HepG2 (cell line): ENCODE measurements at places on chromosomes 7 and 10.
A peak's percentile ranks its signal among the peaks of the same experiment; 100 is the strongest.

GRCh38 chr7:159155410-159155809 is 10.7 kb upstream of the VIPR2 start:
- H3K36me3 ChIP-seq = no peaks in the 10 kb centered on the region
- H3K27me3 ChIP-seq = peaks cover 49% of the 10 kb centered on the region; the same call in 2 of the 3 replicates
- H3K4me1 ChIP-seq = peaks cover 27% of the 10 kb centered on the region

GRCh38 chr10:75546004-75546403 is 114.6 kb downstream of the LRMDA start:
- H3K36me3 ChIP-seq = no peaks in the 10 kb centered on the region
- peaks cover 23% of the 10 kb centered on the region for H3K4me1 ChIP-seq
- no peak for DNase-seq
- H3K27me3 ChIP-seq = no peaks in the 10 kb centered on the region
- no peak overlapping the region for H3K27ac ChIP-seq
- H3K4me3 ChIP-seq = no peak overlapping the region

DNA sequence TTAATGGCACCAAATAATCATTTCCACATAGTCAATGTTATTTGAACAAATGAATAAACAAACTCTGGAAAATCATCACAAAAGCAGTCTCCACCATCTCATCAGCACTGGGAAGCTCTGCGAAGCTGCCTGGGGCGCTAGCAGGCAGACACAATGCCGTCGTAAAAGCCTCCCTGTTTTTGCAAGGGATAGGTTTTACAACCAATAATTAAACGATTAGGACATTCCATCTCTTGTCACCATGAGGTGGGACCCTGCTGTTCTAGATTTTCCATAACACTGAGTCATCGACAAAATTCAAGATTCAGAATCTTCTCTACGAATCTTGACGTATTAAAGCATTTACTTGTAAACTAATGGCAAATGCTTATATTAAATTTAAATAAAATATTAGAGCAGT is 172.8 kb upstream of the AKR1E2 start:
- no peak overlapping the region for H3K4me3 ChIP-seq
- 0 out of 2 replicates have a peak, but pooled peaks cover under 1% of the 10 kb centered on the region for H3K4me1 ChIP-seq
- no peak overlapping the region for H3K27ac ChIP-seq
- no peak for DNase-seq

DNA sequence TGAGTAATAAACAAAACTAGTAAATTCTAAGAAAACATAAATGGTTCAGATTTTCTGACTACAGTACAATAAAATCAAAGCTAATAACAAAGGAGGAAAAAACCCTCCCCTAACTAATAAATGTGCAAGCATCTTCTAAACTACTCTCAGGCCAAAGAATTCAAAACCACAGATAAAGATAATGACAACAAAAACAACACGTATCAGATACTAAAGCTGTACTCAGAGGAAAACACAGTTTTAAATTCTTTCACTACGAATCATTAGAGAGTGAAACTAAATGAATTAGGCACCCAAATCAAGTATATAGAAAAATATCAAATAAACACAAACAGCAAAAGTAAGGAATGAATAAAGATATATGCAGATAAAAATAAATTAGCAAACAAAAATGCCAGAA is 200.9 kb downstream of the TEX36 start:
- no peaks in the 10 kb centered on the region for H3K36me3 ChIP-seq
- H3K4me3 ChIP-seq = no peak overlapping the region
- DNase-seq = no peak
- no peaks in the 10 kb centered on the region; the same call in 1 of the 2 replicates for H3K27me3 ChIP-seq
- H3K4me1 ChIP-seq = no peaks in the 10 kb centered on the region

DNA sequence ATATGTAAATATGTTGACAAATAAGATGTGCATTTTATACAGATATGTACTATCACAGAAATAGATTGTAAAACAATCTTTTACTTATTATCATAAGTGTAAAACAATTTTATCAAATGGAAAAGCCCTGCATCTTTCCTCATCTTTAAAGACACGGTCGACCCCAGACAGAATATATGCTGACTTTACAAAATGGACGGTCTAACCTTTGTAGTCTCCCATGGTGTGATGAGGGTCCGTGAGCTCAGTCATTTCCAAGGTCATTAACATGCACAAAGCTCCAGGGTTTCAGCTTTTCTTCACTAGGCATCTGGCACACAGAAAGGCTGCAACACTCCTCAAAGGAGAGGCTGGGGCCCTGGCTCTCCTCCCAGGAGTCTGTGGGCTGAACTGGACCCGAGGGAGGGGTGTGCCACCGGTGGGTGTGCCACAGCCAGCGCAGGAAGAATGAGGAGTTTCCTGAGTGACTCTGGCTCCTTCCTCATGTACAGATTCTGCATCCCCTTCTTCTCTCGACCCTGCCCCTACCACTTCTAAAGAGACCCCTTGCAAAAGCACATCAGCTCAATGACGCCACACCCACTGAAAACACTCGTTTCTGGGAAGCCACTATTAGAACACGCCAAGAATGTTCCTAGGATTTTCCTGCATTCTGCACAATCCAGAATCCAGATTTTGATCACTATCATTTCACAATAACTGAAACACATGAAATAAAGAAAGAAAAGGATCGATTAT is 26.2 kb upstream of the ABLIM1 start:
- DNase-seq = peak; percentile 50
- no peaks in the 10 kb centered on the region for H3K27me3 ChIP-seq
- H3K27ac ChIP-seq = peak overlapping the region; percentile 69
- peak overlapping the region; percentile 57 for H3K4me3 ChIP-seq

- H3K4me3 ChIP-seq = no peak overlapping the region
- H3K27ac ChIP-seq = no peak overlapping the region
- H3K36me3 ChIP-seq = no peaks in the 10 kb centered on the region
- DNase-seq = no peak
These were observed 415.4 kb upstream of the AUTS2 start for GRCh38 chr7:69182596-69183467.

DNA sequence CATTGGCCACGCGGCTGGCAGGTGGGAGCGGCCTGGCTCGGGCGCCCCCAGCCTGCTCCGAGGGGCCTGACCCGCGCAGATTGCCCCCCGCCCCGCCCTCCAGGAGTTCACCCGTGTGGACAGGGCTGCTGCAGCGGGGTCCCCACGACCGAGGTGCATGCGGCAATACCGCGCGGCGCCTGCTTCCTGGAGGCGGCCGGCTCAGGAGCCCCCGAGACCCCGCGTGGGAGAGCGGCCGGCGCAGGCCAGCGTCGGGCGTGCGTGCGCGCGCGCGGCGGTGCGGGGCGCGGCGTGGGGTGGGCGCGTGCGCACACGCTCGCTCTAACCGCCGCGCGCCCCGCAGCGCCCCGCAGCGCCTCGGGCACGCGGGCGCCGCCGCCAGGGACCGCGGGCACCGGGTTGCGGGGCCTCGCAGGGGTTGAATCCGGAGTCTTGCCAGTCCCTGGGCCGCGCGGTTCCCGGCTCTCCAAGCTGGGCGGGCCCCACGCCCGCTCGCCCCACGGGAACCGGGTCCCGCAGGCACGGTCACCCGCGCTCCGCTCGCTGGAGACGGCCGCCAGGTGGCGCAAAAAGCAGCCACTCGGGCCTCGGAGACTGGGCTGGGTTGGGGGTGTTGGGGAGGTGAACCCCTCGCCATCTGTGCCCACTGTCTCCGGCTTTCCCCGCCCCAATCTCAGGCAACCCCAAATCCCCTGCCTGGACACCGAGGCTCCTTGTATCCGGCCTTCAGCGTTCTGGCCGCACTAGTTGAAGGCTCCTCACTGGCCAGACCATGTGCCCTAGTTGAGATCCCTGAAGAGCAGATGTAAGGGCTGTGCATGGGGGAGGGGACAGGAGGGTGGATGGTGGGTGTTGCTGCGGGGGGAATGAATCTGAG is 1.3 kb upstream of the ACHE start:
- H3K4me3 ChIP-seq = peak overlapping the region; percentile 26; the same call in 1 of the 2 replicates
- H3K27ac ChIP-seq = no peak overlapping the region
- H3K27me3 ChIP-seq = peaks cover 11% of the 10 kb centered on the region
- H3K4me1 ChIP-seq = peaks cover 28% of the 10 kb centered on the region

DNA sequence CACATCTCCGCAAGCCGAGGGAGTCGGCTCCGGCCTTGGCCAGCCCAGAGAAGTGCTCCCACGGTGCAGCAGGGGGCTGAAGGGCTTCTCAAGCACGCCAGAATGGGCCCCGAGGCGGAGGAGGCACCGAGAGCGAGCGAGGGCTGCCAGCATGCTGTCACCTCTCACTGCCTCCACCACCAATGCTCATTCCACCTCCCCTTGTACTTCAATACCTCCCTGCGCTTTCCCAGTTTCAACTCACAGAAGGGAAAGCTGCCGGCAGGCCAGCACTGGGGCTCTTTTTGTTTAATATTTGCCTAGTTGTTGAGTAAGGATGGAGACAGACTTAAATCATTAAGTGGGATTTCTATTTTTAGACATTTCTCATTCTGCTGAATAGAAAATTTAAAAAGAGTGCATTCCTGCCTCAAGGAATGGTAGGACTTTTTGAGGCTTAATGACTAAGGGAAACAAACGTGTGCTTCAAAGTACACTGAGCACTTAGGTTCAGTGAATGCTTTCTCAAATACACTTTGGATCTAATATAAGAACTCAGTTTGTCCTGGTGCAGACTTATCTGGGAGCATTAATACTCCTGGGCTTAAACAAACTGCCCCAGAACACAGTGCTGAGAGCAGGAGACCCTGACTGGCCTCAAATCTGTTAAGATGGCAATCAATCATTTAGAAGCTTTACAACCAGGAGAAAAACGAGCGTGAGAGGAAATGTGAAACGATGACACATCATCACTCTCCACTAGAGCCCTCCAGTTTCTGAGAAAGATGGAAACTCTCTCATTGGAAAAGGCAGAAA is 131.2 kb downstream of the RALA start:
- peaks cover 32% of the 10 kb centered on the region for H3K4me1 ChIP-seq
- no peak overlapping the region for H3K4me3 ChIP-seq
- H3K27me3 ChIP-seq = no peaks in the 10 kb centered on the region
- DNase-seq = no peak
- no peak overlapping the region for H3K27ac ChIP-seq
- H3K36me3 ChIP-seq = no peaks in the 10 kb centered on the region

GRCh38 chr10:91935886-91936285 is 12.3 kb downstream of the BTAF1 start:
- no peaks in the 10 kb centered on the region for H3K27me3 ChIP-seq

DNA sequence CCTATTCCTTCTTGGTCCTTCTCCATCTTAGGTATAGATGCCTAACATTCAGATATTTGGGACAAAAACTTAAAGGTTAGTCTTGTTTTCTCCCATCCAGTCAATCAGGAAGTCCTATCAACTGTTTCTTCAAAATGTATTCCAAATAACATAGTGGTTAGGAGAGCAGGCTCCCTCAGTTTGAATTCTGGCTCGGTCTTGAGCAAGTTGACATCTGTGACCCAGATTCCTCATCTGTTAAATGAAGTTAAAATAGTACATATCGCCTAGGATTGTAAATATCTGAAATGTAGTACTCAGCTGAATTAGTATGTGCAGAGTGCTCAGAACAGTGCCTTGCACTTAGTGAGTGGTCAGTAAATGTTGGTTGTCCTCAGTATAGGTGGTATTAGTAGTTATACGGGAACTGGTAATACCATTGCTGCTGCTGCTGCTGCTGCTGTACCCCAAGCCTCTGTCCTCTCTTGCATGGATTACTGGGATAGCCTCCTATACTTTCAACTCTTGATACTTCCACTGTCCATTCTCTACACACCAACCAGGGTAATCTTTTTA is 58.6 kb downstream of the RALA start:
- no peak overlapping the region for H3K27ac ChIP-seq
- H3K36me3 ChIP-seq = no peaks in the 10 kb centered on the region
- H3K4me1 ChIP-seq = no peaks in the 10 kb centered on the region

DNA sequence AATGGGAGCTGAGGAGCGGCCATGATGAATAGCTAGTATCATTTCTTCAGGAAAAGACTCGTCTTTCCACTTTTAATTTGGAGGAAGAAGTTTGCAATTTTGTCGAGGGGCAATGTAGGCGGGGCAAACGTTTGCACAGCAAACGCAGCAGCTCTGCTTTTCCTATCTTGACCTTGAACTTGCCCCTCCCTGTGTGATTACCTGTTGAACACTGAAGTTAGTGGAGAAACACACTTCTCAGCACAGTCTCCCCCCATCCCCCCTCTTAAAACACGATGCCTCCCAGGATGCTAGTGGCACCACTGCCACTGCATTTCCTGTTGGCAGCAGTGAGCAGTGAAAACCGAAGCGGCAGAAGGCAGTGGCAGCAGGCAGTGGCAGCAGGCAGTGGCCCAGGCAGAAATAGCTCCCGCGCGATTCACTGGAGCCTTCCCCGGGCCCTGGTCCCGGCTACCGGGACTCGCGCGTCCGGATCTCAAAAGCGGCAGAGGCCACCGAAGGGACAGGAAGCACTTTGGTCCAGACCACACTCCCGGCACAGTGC is at the start of gene EPDR1:
Gene EPDR1 (plus strand): TSS at position 336 of the 544 bp plus-strand sequence. CDS start 300 bp downstream, outside the sequence.
- peaks cover 7% of the 10 kb centered on the region; the same call in 1 of the 3 replicates for H3K36me3 ChIP-seq
- no peaks in the 10 kb centered on the region for H3K27me3 ChIP-seq
- DNase-seq = peak; percentile 74
- H3K4me1 ChIP-seq = peaks cover 68% of the 10 kb centered on the region

DNA sequence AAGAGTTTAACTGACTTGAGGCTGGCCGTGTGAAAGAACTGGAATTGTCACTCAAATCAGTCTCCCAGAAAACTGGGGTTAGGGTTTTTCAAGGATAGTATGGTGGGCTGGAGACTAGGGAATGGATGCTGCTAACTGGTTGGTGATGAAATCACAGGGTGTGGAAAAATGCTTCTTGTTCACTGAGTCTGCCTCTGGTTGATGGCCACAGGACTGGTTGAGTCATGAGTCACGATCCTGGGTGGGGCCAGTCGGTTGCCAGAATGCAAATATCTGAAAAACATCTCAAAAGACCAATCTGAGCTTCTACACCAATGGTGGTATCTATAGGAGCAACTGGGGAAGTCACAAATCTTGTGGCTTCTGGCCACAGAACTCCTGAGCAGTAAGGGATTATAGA is 16.3 kb upstream of the BAMBI start:
- no peaks in the 10 kb centered on the region for H3K36me3 ChIP-seq
- peaks cover 7% of the 10 kb centered on the region; the same call in 2 of the 3 replicates for H3K27me3 ChIP-seq
- DNase-seq = no peak
- peaks cover under 1% of the 10 kb centered on the region; the same call in 1 of the 2 replicates for H3K4me1 ChIP-seq
- H3K4me3 ChIP-seq = no peak overlapping the region

DNA sequence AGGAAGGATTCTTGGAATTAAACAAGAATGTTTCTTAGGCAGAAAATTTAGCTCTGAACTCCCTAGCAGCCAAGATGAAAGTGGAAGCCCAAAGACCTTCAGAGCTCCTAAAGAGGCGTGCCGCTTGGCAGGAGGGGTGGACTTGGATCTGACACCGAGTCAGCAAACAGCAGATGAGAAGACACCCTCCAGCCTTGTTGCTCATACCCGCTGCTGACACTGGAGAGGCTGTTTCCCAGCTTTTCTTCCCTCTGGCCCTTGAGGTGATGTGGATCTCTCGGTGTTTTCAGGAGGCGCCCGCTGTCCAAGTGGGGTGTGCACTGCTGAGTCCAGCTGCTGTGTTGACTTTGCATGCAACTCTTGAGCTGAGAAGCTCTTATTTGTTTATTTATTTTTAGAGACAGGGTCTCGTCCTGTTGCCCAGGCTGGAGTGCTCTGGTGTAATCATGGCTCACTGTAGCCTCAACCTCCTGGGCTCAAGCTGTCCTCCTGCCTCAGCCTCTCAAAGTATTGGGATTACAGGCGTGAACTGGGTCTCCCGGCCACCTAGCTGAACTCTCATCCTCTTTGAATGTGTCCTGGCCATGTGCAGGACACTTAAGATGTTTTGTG is 21.5 kb downstream of the SLC18A2 start:
- peaks cover 31% of the 10 kb centered on the region for H3K4me1 ChIP-seq
- H3K27ac ChIP-seq = no peak overlapping the region
- DNase-seq = peak; percentile 12
- peaks cover 33% of the 10 kb centered on the region; the same call in 2 of the 3 replicates for H3K27me3 ChIP-seq
- H3K4me3 ChIP-seq = no peak overlapping the region
- H3K36me3 ChIP-seq = no peaks in the 10 kb centered on the region
